ENCODE measurements at places on chromosomes 2 and 18.

GRCh38 chr2:69589973-69590652 is 53.4 kb downstream of the AAK1 start:
- no peak for DNase-seq

DNA sequence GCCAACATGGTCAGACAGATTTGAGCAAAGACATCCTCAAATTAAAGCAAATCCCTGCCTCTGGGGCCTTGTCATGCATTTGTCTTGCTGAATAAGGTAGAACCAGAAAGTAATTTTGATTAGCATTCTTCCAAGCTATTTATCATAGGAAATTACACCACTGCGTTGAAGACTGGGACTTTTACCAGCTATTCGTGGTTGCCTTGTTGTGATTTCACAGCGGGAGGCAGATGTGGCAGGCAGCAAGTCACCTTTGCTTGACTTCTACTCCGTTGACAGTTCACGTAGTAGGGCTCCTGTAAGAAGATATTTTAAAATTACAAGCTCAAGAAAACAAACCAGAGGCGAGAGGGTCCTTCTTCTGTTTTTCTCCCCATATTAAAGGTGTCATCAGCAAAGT is 80.6 kb downstream of the EN1 start:
- no peak for DNase-seq

- no peak for DNase-seq
Measured at GRCh38 chr2:221552291-221552690, 19.8 kb downstream of the EPHA4 start.

DNA sequence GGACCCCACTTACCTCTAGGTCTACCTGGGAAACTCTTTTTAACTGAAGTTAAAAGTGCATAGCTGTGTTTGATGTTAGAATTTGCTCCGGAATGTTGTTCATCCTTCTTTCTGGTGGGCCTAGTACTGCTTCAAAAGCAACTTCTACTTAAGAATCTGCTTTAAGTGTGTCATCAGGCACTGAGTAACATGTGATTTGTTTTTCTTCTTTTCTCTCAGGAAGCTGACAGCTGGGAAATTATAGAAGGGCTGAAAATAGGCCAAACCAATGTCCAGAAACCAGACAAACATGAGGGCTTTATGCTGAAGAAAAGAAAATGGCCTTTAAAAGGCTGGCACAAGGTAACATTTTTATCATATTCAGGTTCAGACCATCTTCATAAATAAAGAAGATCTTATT is 122.9 kb downstream of the PRKRA start:
- DNase-seq, result no peak

DNA sequence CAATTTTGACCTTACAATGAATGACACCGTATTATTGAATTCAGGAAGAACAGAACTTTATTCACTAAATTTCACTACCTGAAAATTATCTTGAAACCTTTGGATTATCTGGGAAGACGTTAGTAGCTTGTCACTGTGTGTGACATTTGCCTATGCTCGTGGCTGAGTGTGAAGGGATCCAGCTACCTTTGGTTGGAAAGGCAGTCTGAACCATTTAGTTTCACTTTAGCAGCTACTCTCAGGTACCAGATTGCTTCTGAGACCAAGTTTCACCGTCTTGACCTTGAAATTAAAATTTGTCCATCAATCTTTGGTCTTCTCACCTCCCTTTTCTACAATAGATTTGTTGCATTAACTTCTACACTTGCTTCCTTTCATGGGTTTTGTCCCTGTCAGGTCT is 637.5 kb downstream of the MBD2 start:
- DNase-seq, result no peak

DNA sequence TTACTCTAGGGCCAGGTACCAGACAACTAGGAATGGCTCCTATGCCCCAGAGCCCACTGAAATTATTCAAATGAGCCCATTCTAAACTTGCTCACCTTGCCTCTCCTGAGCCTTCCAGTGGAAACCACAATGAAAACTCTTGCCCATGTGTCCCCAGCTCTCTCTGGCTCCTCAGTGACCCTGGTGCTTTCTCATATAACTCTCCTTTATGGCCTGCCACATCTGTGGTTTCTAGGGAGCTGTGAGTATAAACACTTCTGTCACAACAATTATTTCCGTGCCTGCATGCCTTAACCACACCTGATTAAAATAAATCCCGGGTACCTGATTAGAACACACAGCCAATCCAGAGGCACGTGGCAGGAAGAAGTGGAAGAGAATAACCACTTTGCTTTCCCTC is 333.0 kb upstream of the SPRED2 start:
- no peak for DNase-seq

- peak; percentile 24 for DNase-seq
Measured at GRCh38 chr2:224584111-224584784, 915 bp downstream of the CUL3 start.

DNA sequence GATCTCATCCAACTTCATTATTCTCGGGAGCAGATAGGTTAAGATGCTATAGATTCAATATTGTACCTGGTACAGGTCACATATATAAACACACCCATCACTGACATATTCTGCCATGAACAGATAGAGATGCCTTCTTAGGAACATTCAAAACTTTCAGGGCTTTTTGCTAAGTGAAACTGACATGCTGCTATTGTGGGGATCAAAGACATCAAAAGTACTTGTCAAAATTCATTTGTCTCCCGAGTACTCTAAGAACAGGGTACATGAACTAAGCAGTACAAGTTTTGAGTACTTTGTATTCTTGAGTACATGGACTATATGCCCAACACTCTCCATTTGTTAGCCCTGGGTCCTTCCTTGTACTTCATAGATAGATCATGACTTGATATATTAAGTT is 173.5 kb downstream of the FSHR start:
- no peak for DNase-seq

GRCh38 chr2:39787950-39788349 is 8.9 kb upstream of the THUMPD2 start:
- DNase-seq, result no peak

DNA sequence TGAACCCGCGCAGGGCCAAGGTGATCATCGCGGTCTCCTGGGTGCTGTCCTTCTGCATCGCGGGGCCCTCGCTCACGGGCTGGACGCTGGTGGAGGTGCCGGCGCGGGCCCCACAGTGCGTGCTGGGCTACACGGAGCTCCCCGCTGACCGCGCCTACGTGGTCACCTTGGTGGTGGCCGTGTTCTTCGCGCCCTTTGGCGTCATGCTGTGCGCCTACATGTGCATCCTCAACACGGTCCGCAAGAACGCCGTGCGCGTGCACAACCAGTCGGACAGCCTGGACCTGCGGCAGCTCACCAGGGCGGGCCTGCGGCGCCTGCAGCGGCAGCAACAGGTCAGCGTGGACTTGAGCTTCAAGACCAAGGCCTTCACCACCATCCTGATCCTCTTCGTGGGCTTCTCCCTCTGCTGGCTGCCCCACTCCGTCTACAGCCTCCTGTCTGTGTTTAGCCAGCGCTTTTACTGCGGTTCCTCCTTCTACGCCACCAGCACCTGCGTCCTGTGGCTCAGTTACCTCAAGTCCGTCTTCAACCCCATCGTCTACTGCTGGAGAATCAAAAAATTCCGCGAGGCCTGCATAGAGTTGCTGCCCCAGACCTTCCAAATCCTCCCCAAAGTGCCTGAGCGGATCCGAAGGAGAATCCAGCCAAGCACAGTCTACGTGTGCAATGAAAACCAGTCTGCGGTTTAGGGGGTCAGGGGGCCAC is 897 bp downstream of the GPR45 start:
- DNase-seq, result no peak

DNA sequence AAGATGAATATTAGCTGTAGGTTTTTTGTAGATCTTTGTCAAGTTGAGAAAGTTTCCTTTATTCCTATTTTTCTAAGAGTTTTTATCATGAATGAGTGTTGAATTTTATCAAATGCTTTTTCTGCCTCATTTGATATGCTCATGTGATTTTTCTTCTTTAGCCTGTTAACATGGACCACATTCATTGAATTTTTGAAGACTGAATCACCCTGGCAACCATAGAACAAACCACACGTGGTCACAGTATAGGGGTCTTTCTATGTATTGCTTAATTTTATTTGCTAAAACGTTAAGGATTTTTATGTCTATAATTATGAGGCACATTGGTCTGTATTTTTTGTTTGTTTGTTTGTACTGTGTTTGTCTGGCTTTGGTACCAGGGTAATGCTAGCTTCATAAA is 201.7 kb upstream of the CWC22 start:
- DNase-seq, result no peak

DNA sequence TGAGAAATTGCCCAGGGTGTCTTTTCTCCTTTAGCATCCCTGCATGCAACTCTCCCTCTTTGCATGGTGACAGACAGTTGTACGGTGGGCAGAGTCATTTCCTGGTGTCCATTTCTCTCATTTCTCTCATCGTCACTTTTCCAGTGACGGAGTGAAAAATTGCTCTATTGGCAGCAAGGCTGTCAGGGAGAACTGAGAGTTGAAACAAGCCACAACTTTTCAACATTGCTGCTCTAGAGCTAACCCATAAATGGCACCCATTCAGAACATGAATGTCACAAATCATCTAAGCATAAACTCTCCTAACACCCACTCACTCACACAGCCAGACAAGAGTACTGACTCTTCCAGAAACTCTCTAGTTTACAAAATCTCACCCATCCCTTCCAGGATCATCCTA is 55.7 kb downstream of the ZC3H8 start:
- no peak for DNase-seq

GRCh38 chr2:6929196-6929819 is 12.1 kb downstream of the RNF144A start:
- DNase-seq, result no peak

- no peak for DNase-seq
Measured at GRCh38 chr2:10495988-10496313, 47.8 kb upstream of the ODC1 start.

GRCh38 chr18:51506811-51507210 is 309.3 kb upstream of the MEX3C start:
- DNase-seq, result no peak

DNA sequence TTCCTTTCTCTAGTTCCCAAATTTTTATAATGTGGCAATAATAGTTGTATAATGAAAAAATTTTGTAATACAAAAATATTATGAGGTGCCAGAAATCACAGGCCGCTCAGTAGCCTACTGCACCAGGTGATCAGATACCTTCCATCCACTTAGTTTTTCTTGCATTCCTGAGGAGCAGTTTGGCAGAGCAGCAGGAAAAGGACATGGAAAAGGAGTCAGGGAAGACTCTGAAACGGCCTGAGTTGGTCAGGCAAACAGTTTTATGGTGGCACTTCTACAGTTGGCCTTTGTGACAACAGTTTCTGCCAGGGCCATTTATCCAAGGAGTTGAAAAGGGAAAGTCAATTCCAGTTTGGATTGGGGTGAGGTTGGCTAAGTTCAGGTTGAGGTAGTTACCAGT is 165.4 kb upstream of the ALPP start:
- DNase-seq, result no peak

GRCh38 chr2:56534321-56534720 is 350.5 kb downstream of the CCDC85A start:
- no peak for DNase-seq

GRCh38 chr2:188481474-188481873 is 189.8 kb downstream of the GULP1 start:
- DNase-seq, result no peak

DNA sequence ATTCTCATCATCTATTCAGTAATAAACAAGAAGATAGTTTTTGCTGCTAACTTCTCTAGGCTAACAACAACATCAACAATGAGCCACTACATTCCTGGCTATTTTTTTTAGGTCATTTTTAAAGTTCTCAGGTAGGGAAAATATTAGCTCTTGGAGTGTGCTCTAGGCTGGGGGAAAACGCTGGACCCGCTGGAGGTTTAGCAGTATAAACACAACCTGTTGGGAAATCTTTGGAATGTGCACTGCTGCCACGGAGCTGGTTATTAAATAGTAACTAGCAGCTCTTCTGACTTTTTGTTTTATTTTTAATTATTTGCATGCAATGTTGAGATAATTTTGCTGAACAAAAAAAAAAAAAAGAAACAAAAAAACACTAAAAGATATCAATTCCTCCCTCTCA is 892.1 kb upstream of the ACVR2A start:
- no peak for DNase-seq

DNA sequence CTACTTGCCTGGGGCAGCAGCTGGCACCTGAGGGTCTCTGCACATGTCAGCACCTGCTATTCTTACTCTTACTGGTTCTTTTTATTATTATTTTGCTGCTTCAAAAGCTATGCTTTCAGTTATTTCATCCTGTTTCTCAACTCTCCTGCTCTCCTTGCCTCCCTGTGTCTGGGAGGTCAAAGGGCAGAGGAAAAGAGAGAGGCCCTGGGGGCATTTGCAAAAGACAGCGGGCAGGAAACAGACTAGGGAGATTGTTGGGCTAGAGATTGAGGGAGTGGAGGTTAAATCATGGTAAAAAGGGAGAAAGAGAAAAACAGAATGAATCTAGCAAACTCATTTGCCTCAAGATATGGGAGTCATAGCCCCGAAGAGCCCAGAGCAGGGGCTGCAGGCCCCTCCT is 21.1 kb upstream of the RPL31 start:
- DNase-seq, result no peak

DNA sequence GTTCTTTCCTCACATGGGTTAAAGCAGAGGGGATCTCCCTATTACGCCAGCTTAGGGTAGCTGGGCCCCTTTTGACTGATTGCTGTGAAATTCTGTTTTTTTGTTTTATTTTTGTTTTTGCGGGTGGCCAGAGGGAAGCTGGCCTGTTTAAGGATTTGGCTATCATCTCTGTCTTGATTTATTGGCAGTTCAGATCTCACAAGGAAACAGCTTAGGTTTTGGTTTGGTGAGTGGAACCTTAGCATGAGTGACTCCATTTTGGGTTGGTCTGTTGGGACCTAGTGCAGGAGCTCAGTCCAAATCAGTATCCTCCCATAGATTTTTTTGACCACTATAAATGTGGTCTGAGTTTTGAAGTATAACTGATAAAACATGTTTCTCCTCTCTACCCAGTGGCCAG is 25.6 kb upstream of the NTSR2 start:
- no peak for DNase-seq

GRCh38 chr2:106649306-106649705 is 162.1 kb downstream of the CD8B2 start:
- no peak for DNase-seq

DNA sequence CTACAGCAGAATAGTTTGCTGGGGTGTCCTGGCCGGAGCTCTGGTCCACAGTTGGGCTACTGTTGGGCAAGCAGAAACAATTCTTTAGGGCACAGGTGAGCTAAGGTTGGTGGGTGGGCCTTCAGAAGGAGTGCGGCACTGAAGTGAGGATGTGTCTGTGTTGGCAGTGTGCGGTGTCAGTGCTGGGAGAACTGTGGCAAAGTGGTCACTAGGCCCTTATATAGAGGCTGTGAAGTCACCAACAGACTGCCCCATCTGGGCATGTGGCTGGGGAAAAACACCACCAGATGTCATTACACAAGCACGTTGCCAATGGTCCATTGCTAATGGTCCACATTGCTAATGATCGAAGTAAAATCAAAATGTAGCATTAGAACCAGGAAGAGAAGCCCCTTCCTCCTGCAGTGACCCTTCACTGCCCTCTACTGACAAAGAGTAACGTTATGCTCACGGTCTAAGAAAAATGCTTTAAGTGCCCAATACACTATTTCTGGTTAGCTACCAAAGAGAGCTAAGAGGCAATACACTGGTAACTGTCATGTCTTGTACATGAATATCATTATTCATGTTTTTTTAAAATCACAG is 21.3 kb downstream of the SCN1A start:
- DNase-seq, result no peak

GRCh38 chr2:84904151-84904550 is 1.3 kb upstream of the TMSB10 start:
- DNase-seq, result no peak

Data from stimulated activated CD4-positive, alpha-beta T cell treated with anti-CD3 and anti-CD28 coated beads, Interleukin-4, amount 100 ng/mL, for 24 hours (primary cell).